ENCODE measurements at places on chromosomes 12 and 14.

DNA sequence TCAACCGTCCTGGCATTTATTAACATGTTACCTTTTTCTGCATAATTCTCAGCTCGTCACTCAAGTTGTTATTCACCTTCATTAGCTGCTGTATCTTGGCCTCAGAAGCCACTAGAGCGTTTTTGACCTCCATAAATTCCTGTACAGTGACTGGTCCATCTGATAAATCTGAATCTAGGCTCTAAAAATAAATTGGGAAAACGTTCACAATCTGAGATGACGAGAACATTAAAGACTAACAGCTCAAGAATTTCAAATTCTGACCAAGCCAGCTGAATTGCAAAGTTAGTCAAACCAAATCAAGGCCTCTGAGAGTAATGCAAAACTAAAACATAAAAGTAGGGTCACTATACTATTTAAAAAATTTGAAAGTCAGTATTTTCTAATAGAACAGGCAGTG lies 45.0 kb downstream of the GIT2 start:
- DNase-seq = no peak

DNA sequence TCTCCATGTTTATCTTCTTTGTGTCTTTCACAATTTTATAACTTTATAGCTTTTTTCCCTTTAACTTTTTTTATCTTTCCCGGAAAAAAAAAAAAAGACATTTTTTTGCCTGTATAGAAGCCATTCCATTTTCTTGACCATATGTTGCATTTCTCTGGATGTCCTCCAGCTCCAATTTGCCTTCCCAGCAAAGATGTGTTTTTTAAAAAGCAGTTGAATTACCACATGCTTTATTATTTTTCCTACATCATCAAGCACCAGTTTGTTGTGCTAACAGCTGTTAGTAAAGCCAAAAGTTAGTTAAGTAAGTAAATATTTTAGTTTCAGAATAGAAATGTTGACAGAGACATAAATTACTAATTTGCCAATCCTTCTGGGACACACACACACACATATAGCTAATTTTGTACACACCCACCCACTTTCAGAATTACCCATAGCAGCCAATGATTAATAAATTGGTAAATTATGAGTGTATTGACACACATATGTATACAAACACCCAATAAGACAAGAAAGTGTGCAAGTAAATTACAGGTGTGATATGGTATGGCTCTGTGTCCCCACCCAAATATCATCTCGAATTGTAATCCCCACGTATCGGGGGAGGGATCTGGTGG lies 118.3 kb downstream of the SLC38A6 start:
- no peak for DNase-seq

DNA sequence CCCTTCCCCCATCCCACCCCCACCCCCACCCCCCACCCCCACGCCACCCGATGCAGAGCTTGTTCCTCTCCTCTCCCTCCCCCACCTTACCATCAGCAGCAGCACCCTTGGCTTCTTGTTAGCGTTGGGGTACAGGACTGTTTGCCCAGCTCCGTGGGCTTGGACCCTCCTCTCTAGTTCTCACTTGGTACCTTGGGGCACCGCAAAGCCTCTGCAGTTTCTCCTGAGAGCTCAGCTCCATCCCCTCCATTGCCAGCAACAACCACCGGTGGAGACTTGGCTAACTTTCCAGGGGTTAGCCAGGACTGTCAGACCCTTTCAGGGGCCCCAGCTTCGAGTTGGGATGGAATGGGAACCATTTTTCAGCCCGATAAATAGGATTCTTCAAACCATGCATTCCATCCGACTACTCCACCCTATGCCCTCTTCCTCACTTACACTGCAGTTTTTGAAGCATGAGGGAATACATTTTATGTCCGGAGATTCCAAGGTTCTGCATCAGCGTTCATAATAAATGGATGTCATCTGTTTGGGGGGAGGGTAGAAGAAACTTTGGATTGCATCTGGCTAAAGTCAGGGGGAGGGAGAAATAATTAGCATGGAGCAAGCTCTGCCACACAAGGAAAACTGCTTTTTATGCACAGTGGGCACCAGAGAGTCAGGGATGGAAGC lies 1.1 kb downstream of the SCN8A start:
- no peak for DNase-seq

DNA sequence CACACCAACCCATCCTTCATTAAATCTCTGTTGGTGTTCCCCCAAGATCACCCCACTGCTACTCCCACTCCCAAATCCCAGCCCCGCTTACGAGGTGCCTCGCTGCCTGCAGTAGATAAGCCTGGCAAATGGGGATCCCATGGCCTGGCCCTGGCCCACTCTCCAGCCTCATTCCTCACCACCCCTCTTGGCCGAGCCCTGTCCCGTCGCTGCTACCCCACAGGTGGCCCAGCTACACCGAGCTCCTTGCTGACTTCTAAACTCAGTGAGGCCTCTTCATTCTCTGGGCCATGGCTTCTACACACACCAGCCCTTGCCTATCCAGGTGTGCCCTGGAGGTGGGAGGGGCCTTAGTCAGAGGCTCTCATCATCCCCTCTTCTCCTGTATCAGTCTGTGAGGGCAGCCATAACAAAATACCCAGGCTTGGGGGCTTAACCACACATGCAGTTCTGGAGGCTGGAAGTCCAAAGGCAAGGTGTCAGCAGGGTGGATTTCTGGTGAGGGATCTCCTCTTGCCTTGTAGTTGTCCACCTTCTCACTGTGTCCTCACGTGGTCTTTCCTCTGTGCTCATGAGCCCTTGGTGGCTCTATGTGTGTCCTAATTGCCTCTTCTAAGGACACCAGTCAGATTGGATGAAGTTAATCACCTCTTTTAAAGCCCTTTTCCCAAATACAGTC lies 92.8 kb downstream of the PRMT8 start:
- DNase-seq = no peak

DNA sequence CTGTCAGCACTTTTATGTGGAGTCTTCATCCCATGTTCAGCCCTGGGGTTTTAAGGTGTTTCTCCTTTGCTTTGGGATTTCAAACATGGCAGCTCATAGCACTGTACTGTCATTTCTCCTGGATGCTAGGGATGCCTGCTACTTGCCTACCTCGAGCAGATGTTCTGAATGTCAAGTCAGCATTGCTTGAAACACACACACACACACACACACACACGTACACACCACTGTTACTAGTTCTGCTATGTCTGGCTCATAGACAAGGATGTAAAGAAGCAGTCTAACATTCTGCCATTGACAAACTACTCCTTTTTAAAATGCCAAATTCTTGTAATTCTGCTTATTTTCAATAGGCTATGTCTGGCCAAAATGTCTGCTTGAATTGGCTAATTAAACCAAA lies 72.7 kb downstream of the SAMD4A start:
- no peak for DNase-seq

DNA sequence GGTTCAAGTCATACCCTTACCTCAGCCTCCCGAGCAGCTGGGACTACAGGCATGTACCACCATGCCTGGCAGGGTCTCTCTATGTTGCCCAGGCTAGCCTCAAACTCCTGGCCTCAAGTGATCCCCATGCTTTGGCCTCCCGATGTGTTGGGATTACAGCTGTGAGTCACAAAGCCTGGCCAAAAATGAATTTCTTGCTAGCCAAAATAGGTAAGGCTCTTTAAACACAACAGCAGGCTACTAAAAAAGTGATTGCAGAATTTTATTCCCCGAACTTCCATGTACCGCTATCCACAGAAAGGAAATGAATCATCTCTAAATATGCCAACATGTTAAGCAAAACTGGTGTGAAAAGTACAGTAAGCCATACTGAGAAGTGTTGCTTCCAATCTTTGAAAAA lies 50.6 kb downstream of the WDHD1 start:
- no peak for DNase-seq

GRCh38 chr12:26680727-26681455 lies 152.1 kb downstream of the ITPR2 start:
- DNase-seq = no peak

DNA sequence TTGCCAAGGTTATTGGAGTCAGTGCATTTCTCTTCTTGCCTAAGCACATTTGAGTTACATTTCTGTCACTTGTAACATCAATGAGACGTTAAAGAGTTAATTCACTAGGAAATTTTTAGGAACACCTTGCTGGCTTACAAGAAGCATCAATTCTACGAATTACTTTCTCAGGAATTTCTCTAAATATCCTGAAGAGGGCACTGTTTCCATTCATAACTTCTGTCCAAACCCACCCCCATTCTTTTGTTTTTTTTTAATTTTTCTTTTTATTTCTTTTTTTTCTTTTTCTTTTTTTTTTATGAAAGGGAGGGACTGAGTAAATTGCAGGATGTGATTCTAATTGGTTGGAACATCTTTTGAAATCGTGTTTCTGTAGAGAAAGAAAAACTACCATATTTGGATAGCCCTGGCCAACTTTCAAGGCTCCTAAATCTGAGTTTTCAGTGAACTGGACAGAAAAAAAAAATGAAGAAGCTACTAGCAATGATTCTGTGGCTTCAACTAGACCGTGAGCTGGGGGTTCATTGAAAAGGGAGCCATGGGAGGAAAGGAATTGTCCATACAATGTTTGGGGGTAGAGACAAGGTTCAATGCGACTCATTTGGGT lies 285.3 kb downstream of the DAD1 start:
- DNase-seq = no peak

DNA sequence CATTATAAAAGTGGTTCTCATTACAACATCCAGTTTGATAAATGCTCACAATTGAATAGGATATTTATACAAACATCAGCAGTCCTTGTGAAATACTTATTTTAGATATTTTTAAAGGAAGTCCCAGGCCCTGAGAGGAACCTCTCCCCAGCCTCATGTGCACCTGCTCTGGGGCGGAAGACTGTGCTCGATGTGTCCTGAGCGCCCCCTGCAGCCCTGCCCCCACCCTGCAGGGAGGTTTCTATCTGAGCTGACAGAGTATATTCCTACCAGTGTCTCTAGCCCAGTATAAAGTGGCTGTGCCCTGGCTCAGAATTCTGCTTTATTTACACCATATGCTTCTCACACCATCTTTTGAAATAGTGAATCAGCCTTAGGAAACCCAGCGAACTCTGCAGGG lies 1349.1 kb downstream of the TMEM121 start:
- peak; percentile 47 for DNase-seq

All from stimulated activated CD4-positive, alpha-beta T cell treated with anti-CD3 and anti-CD28 coated beads, Interleukin-4, amount 100 ng/mL, for 48 hours (primary cell).